EL (cell line): ENCODE measurements at places on chromosomes 13 and 19.

- no peak for DNase-seq
Observed at GRCh38 chr13:45950386-45951000, 98.9 kb upstream of the SIAH3 start.

DNA sequence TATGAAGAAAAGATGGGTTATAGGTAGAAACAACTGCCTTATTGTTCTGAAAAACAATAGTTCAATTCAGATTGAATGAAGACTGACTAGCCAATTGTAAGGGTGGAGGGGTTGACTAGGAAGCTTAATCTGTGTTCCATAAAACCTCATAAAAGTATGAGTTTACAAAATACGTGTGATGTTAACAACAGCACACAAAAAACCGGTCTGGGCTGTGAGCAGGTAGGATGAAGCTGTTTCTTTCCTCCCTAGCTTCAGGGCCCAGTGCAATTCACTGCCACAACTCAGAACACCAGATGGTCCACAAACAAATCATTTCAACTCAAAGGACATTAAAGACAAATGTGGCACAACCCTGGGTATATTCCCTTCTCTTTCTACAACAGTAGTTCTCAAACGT is 3.2 kb downstream of the OXGR1 start:
- DNase-seq, result no peak

GRCh38 chr19:10836479-10837330 is 693 bp upstream of the TMED1 start:
- DNase-seq, result no peak

DNA sequence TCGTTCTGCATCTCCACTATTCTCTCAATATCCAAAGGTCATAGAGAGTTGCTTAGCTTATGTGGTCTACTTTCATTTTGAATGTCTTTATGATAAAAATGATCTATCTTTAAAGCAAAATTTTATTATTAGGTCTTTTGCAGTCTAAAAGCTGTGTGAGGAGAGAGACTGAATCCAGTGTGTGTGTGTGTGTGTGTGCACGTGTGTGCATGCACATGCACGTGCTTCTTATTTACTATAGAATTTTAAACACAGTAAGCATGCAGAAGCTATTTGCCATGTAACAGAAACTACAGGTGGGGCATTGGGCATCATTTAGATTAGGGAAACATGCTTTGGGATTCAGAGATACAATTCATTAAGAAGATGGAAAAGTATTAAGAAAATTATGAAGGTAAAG is 136.0 kb upstream of the SPRY2 start:
- no peak for DNase-seq

GRCh38 chr13:26449063-26449848 is 108.2 kb upstream of the WASF3 start:
- peak; percentile 56 for DNase-seq
